ENCODE measurements at places on chromosomes 6 and 20. TPM values are rescaled to one million over a fixed set of nuclear protein-coding genes. Genes with fewer than 3 reads are reported as not detected.
A peak's percentile ranks its signal among the peaks of the same experiment; 100 is the strongest.

- H3K36me3 ChIP-seq = no peaks in the 10 kb centered on the region
- peaks cover 44% of the 10 kb centered on the region for H3K4me1 ChIP-seq
- peak overlapping the region; percentile 58 for H3K4me3 ChIP-seq
- H3K27ac ChIP-seq = peak overlapping the region; percentile 94
- no peak for DNase-seq
Observed at GRCh38 chr6:27139756-27140579, 107.5 kb upstream of the PRSS16 start.

- no peaks in the 10 kb centered on the region for H3K4me1 ChIP-seq
- no peak for DNase-seq
- H3K36me3 ChIP-seq = no peaks in the 10 kb centered on the region
- no peak overlapping the region for H3K4me3 ChIP-seq
- H3K27me3 ChIP-seq = no peaks in the 10 kb centered on the region
- H3K27ac ChIP-seq = no peak overlapping the region
Observed at GRCh38 chr6:86869500-86869899, 67.8 kb upstream of the HTR1E start.

DNA sequence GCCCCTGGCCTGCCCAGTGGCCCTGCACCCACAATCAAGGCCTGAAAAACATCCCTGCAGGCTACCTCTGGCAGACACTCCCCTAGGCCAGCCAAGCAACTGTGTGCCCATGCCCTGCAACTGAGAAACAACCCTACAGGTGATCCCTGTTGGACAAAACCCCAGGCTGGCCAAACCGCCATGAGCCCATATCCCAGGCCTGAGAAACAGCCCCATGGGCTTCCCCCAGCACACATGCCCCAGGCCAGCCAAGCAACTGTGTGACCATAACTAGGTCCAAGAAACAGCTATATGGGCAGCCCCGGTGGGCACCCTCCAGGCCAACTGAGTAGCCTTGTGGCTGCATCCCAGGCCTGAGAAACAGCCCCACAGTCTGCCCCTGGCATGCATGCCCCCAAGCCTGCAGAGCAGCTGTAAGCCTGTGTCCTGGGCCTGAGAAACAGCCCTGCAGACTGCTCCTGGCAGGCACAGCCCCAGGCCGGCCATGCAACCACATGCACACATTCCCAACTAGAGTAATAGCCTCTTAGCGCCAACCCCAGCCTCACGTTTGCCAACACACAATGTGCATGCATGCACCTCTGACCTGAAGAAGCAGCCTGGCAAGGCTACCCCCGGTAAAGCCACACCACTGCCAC is 41.0 kb upstream of the SRSF6 start:
- no peak for DNase-seq
- H3K4me3 ChIP-seq = no peak overlapping the region
- no peaks in the 10 kb centered on the region for H3K36me3 ChIP-seq
- no peak overlapping the region for H3K27ac ChIP-seq
- H3K27me3 ChIP-seq = no peaks in the 10 kb centered on the region
- no peaks in the 10 kb centered on the region for H3K4me1 ChIP-seq

GRCh38 chr6:169638915-169639314 is 62.9 kb downstream of the WDR27 start:
- DNase-seq = no peak
- no peaks in the 10 kb centered on the region for H3K36me3 ChIP-seq
- H3K4me3 ChIP-seq = no peak overlapping the region
- no peaks in the 10 kb centered on the region for H3K27me3 ChIP-seq
- no peaks in the 10 kb centered on the region for H3K4me1 ChIP-seq

- no peak overlapping the region for H3K27ac ChIP-seq
- H3K4me1 ChIP-seq = peaks cover 7% of the 10 kb centered on the region
- peaks cover 34% of the 10 kb centered on the region for H3K27me3 ChIP-seq
- no peak for DNase-seq
- H3K4me3 ChIP-seq = peak overlapping the region; percentile 5
Observed at GRCh38 chr6:44275749-44276648, 5.7 kb downstream of the TMEM151B start.

DNA sequence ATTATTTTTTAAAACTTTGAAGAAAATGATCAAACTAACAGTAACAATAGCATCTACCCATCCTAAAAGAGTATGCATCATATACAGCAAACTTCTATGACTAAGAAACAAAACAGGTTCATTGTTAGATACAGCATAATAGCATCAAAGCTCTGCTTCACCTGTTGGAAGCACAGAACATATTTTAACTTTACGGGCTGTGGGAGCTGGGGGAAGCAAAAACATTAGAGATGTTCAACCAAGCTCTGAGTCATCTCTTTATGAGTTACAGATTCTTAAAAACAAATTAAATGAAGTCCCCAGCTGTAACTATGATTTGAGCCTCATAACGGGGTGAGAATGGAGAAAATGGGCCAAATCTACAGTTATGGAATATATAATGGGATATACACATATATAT is 63.4 kb downstream of the SYNE1 start:
- no peak overlapping the region for H3K27ac ChIP-seq
- no peaks in the 10 kb centered on the region for H3K36me3 ChIP-seq
- H3K27me3 ChIP-seq = no peaks in the 10 kb centered on the region
- no peak overlapping the region for H3K4me3 ChIP-seq
- no peaks in the 10 kb centered on the region for H3K4me1 ChIP-seq

Gene ANKRD66
- not detected for polyA plus RNA-seq

- no peak overlapping the region for H3K27ac ChIP-seq
- DNase-seq = no peak
- H3K4me1 ChIP-seq = no peaks in the 10 kb centered on the region
- no peaks in the 10 kb centered on the region for H3K27me3 ChIP-seq
- H3K36me3 ChIP-seq = no peaks in the 10 kb centered on the region
Observed at GRCh38 chr6:14767226-14767625, 478.6 kb upstream of the JARID2 start.

Gene WFDC10B
- polyA plus RNA-seq = not detected

- DNase-seq = no peak
- no peaks in the 10 kb centered on the region for H3K27me3 ChIP-seq
- H3K27ac ChIP-seq = no peak overlapping the region
- H3K36me3 ChIP-seq = no peaks in the 10 kb centered on the region
- no peaks in the 10 kb centered on the region for H3K4me1 ChIP-seq
- no peak overlapping the region for H3K4me3 ChIP-seq
Observed at GRCh38 chr20:18003897-18004296, 35.1 kb downstream of the MGME1 start.

Gene MAP1LC3A
- polyA plus RNA-seq = 7.9 TPM

Gene RAET1E
- not detected for polyA plus RNA-seq

- H3K36me3 ChIP-seq = peaks cover 74% of the 10 kb centered on the region
- peaks cover 10% of the 10 kb centered on the region for H3K4me1 ChIP-seq
- no peak for DNase-seq
- H3K27ac ChIP-seq = no peak overlapping the region
- no peaks in the 10 kb centered on the region for H3K27me3 ChIP-seq
- H3K4me3 ChIP-seq = no peak overlapping the region
Observed at GRCh38 chr20:41413169-41413568, 46.6 kb upstream of the EMILIN3 start.

DNA sequence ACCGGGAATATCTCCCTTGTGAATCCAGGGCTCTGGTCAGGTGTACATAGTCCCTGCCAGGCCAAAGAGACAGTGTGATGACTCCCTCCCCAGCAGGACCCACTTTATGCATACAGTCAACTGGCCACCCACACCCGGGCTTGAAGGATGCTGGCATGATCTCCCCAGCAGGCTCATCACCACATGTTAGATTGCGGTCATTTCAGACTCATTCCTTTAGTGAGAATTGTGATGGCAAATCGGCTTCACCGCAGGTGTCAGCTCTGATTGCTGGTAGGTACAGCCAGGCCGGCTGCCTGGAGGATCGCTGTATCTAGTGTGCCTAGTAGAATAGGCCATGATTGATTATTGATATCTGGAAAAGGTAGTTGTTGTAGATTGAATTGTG is 24.5 kb downstream of the CD83 start:
- no peak overlapping the region for H3K27ac ChIP-seq
- H3K36me3 ChIP-seq = no peaks in the 10 kb centered on the region
- no peak overlapping the region for H3K4me3 ChIP-seq
- H3K27me3 ChIP-seq = no peaks in the 10 kb centered on the region

DNA sequence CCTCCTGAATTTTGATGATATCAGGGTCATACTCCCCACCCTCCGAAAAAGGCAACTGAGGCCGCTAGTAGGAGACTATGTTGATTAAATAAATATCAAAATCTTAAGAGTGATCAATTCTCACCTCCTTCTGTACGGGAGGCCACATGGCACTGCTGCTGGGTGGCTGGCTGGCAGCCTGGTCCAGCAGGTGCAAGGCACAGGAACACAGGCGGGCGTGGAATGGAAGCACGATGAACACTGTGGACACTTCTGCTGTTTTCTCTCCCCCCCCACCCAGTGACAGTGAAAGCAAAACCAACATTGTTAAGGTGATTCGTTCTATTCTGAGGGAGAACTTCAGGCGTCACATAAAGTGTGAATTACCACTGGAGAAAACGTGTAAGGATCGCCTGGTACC is 9.7 kb upstream of the CLDN20 start:
- H3K36me3 ChIP-seq = peaks cover 13% of the 10 kb centered on the region
- no peak overlapping the region for H3K4me3 ChIP-seq
- H3K27ac ChIP-seq = no peak overlapping the region
- no peaks in the 10 kb centered on the region for H3K27me3 ChIP-seq
- no peak for DNase-seq

DNA sequence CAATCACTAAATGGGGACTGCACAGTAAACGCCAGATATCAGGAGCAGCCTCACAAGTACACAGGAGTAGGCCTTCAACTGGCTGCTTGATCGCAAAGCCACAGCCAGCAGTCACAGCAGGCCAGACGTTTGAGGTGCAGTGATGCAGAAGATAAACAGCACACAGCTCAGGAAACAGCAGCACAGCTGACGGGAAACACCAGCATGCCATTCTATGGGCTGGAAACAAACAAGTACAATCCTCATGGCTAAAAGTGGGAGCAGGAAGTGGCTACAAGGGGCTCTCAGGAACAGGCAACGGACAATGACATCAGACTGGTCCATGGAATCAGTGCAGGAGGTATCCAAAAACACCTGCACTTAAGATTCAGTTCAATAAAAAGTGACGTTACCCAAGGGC is 111.0 kb downstream of the DTNBP1 start:
- H3K4me1 ChIP-seq = peaks cover 4% of the 10 kb centered on the region
- no peaks in the 10 kb centered on the region for H3K36me3 ChIP-seq
- H3K27me3 ChIP-seq = no peaks in the 10 kb centered on the region

Gene CNPY3
- 92.7 TPM for polyA plus RNA-seq

Gene SLC13A3
- polyA plus RNA-seq = not detected

DNA sequence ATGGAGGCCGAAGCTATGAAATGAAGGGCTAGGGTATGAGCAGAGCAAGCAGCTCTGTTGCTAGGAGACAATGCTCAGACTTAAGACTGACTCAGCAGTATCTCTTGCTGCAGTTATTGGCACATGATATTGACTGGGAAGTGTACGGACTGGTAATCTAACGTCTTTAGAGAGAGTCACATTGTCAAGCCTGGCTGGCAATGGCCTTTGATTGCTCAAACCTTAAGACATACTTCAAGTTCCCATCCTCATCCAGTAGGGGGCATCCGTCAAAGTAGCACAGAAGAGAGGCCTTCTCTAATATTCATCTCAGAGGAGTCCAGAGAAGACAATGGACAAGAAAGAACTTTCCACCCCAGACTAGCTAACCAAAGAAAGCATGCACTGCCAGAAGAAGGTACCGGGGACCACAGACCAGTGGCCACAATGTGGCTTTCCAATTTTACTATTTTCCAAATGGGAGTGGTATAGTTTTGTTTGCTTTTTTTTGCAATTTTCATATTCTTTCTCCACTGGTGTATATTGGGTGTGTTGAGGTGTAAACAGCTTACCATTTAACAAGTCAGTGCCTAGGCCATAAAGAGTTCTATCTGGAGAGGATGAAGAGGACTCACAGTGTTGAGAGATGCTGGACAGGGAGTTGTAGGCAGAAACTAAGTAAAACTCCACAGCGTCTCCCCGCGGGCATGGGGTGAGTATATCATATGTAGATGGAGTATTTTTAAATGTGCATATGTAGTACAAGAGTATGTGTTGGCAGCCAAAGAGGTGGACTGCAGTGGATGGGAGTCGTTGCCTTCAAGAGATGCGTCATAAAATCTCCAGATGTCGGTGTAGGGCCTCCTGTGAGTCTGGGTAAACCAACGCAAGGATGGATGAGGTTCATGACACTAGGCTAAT is 36.7 kb downstream of the LRFN2 start:
- H3K4me1 ChIP-seq = no peaks in the 10 kb centered on the region
- DNase-seq = no peak
- H3K4me3 ChIP-seq = no peak overlapping the region
- no peaks in the 10 kb centered on the region for H3K27me3 ChIP-seq
- H3K36me3 ChIP-seq = no peaks in the 10 kb centered on the region

All from CD4-positive, alpha-beta memory T cell (primary cell).